ENCODE measurements at places on chromosomes 7 and 10.

DNA sequence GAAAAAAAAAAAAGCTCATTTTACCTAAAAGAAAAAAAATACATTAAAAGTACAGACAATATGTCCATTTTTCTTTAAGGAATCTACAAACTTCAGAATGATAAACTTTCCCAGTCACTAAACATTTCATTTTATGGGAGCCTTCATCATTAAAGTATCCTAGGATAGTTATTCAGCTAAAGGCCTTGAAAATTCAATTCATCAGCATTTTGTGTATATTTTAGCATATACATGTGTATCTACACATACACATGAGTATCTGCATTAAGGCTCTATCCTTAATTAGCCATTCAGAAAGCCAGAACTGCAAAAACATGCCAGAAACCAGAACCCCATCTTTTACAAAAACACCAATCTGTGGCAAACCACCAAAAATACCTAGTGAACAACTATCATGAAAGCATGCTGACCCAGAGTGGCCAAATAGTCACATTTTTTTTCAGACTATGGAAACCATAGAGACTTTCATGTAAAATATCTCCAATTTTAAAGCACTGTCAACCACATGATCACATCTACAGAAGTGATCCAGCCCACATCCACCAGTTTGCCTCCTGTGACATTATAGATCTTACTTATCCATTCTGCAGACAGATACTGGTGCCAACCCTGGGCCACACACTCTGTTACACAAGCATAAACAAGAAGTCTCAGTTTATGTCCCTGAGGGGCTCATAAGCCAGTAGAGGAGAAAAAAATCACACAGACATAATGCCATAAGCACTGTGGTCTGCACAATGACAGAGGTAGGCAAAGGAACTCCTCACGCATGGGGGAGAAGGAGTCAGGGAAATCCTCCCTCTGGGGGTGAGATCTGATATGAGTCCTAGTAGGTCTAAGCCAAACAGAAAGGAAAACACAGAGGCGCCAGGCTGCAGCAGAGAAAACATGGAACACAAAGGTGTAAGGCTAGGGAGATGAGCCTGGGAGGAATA is 79.2 kb downstream of the SRPK2 start:
- no peak for DNase-seq

- no peak for DNase-seq
These were observed 29.8 kb downstream of the MTURN start for GRCh38 chr7:30164567-30164966.

- no peak for DNase-seq
These were observed 45.9 kb upstream of the TMEM72 start for GRCh38 chr10:44865289-44865671.

DNA sequence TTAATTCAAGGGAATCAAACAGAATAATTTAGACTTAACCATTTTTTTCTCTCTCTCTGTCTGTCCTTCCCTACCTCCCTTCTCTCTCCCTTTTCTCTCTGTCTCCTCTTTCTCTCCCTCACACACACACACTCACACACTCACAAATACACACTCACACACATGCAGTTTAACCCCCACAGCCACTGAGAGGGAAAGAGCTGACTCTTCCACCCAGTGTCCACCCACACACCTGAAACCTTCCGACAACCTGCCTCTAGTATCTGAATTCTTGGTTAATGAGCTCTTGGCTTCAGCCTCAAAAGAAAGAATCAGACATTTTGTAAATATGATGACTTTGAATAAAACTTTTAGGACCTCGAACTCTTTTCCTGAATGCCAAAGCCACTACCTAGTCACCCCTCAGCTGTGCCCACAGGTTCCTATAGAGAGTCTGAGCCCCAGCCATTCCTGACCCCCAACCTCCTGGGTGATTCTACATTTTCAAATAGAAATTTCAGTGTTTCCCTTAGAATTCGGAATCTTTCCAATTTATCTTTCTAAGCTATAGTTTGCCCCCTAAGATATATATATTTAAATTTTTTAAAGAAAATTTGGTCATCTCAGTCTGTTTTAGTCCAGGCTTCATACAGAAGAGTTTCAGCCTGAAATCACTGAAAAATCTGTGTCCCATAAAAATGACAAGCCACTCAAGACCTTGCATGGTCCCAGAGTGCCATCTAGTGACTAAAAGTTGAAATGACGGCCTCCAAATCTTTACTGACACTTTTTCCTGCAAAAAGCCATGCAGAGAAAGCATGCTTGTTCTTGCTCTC is 202.8 kb downstream of the IPMK start:
- DNase-seq: no peak

DNA sequence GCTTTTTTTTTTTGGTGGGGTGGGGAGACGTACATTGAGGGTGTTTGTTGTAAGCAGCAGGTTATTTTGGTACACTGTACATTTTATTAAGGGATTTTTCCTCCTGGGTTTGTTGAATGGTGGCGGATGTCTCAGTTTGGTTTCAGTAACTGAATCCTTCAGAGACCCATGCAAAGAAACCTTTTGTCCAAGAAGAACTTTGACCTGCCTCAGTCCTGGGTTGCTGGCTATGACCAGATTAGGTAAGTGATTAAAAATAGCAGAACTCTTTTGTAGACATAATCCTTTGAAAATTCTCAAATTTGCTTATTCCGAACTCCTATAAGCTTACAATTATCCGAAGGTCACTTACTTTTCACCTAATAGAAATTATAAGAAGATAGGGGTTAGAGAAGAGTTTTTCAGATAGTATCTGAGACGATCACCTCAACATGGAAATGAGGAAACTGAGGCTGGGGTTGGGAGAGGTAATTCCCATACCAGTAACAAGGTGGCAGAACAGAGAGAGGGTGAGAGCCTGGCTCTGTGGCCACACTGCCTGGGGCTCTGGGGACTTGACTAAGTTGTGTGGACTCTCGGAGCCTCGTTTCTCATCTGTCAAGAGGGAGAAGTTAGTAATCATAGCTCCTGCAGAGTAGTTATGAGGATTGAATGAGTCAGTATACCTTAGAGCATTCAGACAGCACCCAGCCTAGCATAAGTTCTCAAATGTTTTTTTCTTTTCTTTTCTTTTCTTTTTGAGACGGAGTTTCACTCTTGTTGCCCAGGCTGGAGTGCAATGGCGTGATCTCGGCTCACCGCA is 87.4 kb downstream of the CCNY start:
- no peak for DNase-seq

- no peak for DNase-seq
These were observed 105.4 kb upstream of the ADO start for GRCh38 chr10:62699148-62699547.

DNA sequence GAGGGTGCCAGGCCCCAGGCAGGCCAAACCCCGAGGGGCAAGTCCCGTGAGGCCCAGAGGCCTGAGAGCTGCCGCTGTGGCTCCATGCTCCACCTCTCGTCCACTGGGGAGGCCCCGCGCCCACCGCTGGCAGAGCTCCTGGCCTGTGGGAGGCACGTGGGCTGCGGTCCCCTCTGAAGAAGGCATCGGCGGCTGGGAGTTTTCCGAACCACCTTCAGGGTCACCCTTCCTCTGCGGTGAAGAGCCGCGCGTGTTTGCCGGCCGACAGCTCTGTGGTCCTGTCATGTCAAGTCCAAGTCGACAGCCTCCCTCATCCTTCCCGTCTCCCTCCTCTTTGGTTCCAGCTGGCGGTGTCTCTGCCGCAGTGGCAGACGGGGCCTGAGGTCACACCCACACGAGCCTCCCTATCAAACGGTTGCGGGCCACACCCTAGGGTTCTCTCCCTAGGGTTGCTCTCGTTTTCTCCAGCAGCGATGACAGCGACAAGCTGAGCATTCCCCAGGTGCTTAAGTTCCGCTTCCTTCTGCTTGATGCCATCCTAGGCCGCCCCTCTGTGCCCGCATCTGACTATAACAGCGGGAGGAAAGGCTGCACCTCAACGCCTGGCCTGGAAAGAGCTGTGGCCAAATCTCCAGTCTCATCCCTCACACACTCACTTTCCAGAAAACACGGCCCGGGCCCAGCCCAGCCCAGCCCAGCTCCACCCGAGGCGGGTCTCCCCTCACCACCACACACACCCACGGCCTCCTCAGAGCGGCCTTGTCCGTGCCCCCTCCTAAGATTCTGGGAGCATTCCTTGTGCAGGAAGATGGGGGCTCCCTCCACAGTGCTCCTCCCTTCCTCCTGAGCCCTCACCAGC is 185.0 kb downstream of the ELFN1 start:
- no peak for DNase-seq

DNA sequence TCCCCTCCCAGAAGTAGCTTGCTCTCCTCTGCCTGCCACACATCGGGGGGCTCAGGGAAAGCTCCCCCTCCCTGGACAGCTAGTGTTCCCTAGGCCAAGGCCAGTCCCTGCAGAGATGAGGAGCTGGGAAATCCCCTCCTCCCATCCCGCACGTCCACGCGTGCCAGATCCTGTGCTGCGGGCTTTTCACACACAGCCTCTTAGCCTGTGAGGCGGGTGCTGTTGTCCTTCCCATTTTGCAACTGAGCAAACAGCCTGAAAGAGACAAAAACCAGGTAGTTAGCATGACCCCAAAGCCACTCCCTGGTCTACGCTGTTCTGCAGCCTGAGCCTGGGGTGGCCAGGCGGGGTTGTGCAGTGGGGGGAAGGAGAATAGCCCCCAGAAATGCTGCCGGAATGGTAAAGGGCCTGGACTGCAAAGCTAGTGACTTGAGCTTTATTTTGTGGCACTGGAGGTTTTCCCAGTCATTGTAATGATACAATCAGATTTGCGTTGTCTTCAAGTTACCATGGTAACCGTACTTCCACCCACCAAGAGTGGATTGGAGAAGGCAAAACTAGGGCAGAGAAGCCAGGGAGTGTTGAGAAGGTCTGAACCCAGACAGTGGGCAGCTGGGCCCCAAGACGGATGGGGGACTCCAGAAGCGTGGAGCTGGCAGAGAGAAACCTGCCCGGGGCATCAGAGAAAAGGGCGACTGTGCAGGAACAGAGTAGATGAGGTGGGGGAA is 98.6 kb upstream of the KCTD7 start:
- no peak for DNase-seq

DNA sequence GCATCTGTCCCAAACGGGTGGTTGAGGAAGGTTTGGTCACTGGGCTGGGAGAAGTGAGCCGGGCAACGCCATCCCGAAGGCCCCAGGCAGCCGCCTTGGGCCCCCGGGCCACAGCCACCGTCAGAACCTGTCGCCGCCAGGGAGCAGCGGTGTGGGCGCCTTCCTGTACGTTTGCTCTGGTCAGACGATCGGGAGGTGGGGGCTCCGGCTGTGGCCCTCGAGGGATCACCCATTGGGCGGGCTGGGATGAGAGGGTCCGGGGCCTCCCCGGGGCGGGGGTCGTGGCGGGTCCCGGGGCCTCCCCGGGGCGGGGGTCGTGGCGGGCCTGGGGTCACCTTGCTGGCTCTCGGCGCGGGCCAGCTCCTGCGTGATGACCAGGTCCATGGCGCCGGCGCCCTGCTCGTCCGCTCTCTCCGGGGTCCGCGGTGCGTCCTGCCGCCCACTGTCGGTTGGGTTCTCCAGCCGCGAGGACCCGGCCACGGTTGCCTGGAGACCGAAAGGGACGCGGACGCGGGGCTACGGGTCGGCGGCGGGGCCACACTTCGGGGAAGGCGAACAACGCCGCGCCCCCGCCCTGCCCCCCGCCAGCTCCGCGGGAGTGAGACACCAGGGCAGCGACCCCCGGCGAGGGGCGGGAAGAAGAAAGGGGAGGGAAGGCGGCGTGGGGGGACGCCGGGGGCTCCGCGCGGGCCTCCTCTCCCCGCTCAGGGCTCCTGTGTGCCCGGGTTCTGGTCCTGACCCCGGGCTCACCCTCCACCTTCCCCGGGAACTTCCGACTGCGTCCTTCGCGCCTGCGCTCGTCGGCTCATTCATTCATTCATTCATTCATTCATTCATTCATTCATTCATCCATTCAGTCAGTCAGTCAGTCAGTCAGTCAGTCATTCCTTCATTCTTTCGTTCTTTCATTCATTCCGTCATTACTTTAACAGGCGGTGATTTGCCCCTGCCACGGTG is at the start of gene CFAP46:
Gene CFAP46 (minus strand): TSS at position 470 of the 957 bp plus-strand sequence. CDS start 86 bp downstream, at position 384.
- DNase-seq: no peak

- no peak for DNase-seq
These were observed 38.7 kb downstream of the CDK6 start for GRCh38 chr7:92797693-92798092.

DNA sequence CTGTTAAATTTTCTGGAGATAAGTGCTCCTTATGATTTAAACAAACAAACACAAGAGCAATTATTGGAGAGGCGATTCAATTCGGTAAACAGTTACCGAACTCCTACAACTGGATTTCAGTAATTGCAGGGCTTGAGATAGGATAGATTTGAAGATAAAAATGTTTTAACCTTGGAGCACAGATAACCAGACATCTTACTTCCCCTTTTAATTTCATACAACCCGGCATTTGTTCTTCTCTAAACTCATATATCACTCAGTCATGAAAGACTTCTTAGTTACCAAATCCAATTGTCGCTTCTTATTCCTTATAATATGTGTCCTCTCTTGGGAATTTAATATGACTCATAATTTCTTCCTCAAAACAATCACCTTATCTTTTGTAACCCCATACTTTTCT is 235.9 kb upstream of the CSTF2T start:
- DNase-seq: no peak

GRCh38 chr10:113541549-113541927 is 11.3 kb upstream of the HABP2 start:
- no peak for DNase-seq

- no peak for DNase-seq
These were observed 21.0 kb downstream of the NUDT13 start for GRCh38 chr10:73131301-73131700.

DNA sequence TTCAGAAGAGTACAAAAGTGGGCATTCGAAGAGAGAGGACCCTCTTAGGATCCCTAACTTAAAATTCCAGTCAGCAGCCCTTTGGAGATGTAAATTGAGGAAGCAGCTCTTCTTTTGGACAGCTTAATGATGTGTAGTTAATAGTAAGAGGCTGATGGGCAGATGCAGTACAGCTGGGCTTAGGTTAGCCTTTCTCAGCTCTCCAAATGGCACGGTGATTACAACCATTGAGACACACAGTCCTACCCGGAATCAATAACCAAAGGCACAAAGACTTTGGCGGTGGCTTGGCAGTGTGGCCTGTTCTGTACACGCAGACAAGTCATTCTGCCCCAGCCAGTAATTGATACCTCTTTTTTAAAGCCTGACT is 26.8 kb downstream of the GAD2 start:
- no peak for DNase-seq

- no peak for DNase-seq
These were observed 658 bp downstream of the CYP2E1 start for GRCh38 chr10:133527771-133528271.

GRCh38 chr7:151558575-151558974 is 38.9 kb upstream of the RHEB start:
- DNase-seq: no peak

GRCh38 chr10:50604049-50604640 is 19.6 kb downstream of the SGMS1 start:
- DNase-seq: no peak

Data from cortex of kidney (tissue), 1 donor.